ENCODE measurements at places on chromosomes 4 and X.

- no peak for DNase-seq
These were observed 255.1 kb upstream of the LDB2 start for GRCh38 chr4:17153572-17153971.

DNA sequence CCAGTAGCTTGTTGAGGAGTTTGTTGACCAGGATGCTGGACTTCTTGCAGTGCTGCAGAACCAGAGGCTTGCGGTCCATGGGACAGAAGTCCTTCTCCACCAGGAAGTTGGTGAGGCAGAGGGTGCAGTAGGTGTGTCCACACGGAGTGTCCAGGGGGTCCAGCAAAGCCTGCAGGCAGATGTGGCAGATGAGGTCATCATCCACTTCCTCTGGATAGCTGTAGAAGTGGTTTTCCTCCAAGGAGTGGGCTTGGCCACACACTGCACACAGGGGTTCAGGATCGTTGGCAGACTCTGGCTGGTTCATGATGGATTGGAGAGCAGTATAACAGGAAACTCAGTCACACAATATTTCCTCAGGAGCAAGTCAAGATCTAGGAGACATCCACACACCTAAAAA is 17.6 kb downstream of the LNX1 start:
- DNase-seq = no peak

DNA sequence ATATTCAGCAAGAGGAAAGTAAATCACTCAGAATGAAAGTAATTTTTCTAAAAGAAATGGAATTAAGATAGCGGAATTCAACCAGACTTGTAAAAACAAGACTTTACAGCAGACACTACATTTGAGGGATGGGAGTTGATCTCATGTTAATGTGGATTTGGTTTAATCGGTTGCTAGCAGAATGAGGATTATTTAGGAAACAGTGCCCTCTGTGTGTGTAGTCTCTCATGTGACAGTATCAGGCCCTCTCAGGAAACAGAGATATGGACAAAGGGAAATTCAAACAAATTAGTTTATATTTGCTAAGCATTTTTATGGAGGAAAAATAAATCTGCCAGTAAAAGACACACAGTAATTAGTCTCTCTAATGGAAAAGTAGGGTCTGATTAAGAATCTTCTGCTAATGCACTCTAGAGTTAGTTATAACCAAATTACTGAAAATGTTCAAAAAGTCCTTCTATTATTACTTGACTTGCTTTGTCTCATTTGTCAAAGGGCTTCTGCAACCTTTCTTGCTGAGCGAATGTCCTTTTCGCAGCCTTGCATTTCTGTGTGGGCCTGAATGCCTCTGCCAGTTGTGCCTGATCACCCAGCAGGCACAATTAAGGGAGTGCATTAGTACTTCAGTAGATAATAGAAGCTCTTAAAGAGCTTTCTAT is 1282.3 kb upstream of the TENM3 start:
- peak; percentile 23 for DNase-seq

DNA sequence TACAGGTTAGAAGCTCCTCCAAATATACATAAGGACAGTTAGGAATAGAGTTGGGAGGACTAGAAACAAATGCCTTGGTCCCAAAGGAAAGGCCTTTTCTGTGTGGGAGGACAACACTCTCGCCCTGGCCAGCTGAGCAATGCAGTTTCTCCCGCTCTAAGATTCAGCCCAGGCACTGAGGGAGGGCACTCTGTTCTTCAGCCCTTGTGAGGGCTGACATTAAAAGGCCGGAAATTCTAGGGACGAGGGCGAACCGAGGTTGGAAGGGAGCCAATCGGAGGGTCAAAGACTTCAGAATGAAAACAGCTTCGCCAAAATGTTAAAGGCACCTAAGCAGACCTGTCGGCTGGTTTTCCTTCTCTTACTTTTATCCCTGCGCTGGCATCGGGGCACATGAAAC is 2.9 kb upstream of the PTCHD1 start:
- no peak for DNase-seq

- DNase-seq = no peak
These were observed 94.3 kb upstream of the AFAP1 start for GRCh38 chr4:8033829-8034528.

DNA sequence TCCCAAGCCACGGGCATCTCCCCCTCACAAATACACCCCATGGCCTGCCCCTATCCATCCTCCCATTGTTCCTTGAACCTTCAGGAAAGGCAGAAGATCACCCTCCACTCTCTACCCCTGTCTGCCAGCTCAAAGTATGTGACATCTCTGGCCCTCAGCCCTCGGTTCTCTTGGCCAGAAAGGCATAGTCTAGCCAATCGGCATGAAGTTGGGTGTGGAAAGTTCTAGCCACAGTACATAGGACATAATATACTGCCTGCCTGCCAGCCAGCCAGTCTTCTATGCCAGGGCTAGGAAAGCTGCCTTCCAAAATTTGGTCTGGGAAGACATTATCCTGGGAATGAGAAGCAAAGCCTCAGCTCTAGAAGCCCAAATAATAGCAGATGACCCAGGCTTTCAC is 3.2 kb upstream of the PLP1 start:
- DNase-seq = peak; percentile 15

GRCh38 chrX:2497961-2498780 is 2.6 kb downstream of the DHRSX start:
- no peak for DNase-seq

- DNase-seq = no peak
These were observed 101.2 kb downstream of the TRAPPC11 start for GRCh38 chr4:183760326-183760725.

GRCh38 chr4:138772366-138772765 is 243.2 kb upstream of the NOCT start:
- DNase-seq = no peak

GRCh38 chr4:52106191-52106590 is 55.1 kb downstream of the SPATA18 start:
- no peak for DNase-seq

DNA sequence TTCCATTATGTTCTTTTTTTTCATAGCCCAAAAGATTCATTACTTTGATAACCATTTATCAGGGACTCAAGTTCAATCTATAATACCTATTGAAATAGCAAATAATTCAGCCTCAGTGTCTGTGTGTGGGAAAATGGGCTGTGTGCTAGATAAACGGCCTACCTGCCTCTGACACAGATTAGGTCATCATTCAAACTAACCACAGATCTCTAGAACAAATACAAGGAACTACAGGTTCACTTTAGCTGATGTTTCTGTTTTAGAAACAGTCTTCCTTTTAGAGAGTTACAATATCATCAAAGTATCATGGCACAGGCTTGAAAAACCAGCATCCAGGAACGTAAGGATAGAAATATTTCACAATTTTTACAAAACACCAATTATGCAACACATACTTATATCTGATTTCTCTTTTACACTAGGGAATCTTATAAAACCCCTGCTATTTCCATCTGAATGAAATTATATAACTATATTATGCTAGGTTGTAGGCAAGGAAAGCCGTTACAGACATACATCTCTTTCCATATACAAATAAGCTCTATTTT is 56.6 kb upstream of the MAB21L2 start:
- DNase-seq = no peak

DNA sequence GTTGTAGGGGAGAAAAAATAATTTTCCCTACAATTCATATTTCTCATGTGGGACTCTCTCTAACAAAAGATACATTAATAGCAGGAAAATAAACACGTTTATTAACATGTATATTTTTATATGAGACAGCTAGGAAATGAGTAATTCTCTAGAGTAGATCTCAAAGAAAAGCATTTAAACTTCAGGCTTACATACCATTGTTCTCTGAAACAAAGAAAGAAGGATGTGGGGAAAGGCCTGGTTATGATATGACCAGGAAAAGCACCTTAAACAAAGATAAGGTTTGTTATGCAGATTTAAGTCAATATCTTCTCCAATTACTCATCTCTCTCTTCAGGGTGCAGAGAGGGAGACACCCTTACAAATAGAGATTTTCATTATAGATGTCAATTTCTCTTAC is 131.3 kb downstream of the SLC7A11 start:
- DNase-seq = no peak

GRCh38 chrX:53939127-53939526 is 105.1 kb downstream of the PHF8 start:
- no peak for DNase-seq

DNA sequence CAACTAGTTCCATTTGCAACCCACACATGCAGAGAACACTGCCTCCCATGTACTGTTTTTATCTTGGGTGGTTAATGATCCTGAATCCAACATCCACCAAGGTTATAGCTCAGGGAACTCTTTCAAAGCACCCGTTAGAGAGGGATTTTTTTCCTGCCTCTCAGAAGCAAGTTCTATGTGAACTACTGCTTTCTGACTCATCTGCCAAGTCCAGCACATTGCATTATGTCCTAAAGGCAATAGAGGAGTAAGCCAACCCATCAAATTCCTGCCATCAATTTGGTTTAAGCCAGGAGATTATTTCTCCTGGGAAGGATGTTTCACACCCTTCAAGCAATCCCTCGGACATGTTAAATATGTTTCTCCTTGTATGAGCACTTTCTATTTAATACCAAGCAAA is 334.5 kb downstream of the GASK1B start:
- DNase-seq = no peak

DNA sequence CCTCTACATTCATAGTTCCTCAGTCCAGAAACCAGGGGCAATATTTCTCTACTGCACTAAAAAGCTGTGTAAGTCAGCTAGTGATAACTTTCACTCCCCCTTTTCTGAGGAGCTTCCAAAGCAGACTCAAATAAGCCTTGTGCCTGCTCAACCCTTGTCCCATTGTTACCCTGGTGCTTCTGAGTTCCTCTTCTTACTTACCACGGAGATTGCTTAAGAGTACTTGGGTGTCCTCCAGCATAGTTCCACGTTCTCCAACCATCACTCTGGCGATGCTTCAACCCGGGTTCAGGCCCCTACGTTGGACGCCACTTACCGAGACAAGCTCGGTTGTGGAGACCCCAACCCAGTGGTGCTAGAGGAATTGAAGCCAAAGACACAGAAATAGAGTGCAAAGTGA is 71.6 kb downstream of the ADAM29 start:
- no peak for DNase-seq

- no peak for DNase-seq
These were observed 192.2 kb downstream of the COMMD8 start for GRCh38 chr4:47271291-47271690.

GRCh38 chr4:56668267-56668666 is 12.8 kb downstream of the HOPX start:
- DNase-seq = no peak

DNA sequence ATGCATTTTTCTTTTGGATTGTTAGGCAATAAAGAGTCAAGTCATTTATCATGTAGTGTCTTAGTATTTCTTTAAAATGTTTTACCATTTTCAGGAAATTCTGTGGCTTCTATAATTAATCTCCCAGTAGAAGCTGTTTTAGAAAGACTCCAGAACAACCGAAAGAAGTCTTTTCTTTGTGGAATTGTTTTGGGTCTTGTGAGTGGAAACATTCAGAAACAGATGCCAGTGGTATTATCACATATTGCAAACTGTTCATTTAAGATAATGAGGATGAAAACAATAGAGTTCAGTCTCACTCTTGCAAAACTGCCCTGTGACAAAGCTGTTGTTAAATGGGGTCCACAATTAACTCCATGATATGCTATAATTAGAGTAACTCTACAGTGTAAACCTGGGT is 211.2 kb upstream of the KIT start:
- no peak for DNase-seq

DNA sequence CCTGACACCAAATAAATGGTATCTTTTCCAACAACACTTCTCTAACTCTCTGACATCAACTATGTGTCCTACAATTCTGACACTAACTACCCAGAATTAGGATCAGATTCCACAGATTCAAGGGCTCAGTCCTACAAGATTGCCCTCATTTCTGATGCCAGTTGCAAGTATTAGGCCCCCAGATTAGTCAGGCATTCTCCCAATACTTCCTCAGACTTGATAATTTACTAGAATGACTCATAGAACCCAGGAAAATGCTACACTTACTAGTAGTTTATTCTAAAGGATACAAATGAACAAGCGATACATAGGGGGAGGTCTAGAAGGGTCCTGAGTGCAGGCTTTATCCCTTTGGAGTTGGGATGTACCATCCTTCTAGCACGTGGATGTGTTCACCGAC is 8.5 kb downstream of the TIGD2 start:
- no peak for DNase-seq

DNA sequence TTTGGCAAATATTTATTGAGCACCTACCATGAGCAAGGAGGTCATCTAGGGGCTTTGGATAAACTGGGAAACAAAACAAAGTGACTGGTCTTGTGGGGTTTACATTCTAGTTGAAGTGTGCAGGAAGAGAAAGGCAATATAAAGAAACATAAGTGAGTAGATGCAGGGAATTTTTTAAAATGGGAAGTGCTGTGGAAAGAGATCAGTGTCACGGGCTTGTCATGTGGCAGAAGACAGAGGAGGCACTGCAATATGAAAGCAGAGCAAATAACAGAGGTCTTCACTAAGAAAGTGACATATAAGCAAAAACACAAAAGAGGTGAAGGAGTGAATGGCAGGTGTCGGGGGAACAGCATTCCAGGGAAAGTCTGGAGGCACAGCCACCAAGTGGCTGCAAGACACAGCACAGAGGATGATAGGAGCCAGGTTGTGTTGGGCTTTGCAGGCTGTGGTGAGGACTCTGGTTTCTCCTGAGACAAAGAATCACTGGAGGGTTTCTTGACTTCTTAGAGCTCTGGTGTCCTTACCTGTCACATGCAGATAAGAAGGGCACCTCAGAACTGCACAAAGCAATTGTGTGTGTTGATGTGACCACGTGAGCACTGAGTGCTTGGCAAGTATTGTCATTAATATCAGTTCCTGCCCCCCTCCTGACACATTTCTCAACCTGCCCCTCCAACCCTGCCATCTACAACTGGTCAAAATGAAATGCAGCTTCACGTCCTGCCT is 143.5 kb downstream of the TSPAN5 start:
- DNase-seq = no peak

GRCh38 chr4:30863021-30863420 is 142.9 kb downstream of the PCDH7 start:
- DNase-seq = no peak

GRCh38 chrX:72382202-72382595 is 76.5 kb upstream of the CITED1 start:
- no peak for DNase-seq

All from caudate nucleus (tissue), 63 donors.